ENCODE measurements at places on chromosomes 3 and 15.

DNA sequence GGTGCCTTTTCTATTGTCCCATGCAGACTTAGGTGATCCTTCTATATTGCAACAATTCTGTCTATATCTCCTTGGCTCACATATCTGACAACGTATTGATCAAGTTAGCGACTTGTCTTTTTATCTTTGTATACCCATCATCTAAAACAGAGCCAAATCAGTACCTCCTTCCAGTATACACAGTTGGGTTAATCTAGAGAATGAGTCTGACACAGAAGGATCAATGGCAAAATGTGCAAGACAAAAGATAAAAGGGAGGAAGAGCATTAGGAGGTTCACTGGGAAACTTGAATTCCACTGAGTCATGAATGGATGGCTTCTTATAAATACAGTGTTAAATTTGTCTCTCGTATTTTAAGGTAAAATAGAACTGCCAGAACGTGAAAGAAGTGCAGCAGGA lies 6.0 kb downstream of the AADAC start:
- DNase-seq = no peak

GRCh38 chr3:5357089-5357488 lies 169.6 kb downstream of the EDEM1 start:
- DNase-seq = no peak

DNA sequence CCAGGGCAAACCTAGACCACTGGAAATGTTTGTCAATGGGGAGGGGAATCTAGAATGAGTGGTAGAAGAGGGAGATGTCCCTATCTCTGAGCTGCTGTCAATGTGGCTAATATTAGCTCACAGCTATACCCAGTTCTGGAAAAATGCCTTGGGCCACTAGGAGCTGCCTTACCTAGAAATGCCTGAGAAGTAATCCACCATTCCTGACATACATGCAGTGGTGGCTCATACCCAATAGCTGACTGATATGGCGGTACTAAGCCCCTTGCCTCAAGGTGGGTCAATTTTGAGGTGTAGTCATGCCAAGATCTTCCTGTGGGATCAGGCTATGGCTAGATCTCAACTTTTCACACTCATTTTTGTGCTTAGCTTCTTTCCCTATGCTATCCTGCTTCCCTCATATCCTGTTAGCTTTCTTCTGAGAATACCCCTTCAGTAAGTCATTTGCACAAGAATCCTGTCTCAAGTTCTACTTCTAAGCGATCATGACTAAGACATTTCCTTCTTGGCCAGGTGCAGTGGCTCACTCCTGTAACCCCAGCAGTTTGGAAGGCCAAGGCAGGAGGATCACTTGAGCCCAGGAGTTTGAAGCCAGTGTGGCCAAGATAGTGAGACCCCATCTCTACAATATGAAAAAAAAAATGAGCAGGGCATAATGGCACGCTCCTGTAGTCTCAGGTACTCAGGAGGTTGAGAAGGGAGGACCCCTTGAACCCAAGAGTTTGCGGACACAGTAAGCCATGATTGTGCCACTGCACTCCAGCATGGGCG lies 49.1 kb upstream of the RFX7 start:
- no peak for DNase-seq

GRCh38 chr3:146692254-146692653 lies 87.1 kb upstream of the PLSCR5 start:
- DNase-seq = no peak

- DNase-seq = peak; percentile 59
Measured at GRCh38 chr3:119352034-119352609, 57.9 kb downstream of the ARHGAP31 start.

Measured in stimulated activated CD4-positive, alpha-beta T cell treated with anti-CD3 and anti-CD28 coated beads, Interleukin-15, amount 100 ng/mL, for 24 hours (primary cell).